ENCODE measurements at places on chromosomes 11 and 22.

DNA sequence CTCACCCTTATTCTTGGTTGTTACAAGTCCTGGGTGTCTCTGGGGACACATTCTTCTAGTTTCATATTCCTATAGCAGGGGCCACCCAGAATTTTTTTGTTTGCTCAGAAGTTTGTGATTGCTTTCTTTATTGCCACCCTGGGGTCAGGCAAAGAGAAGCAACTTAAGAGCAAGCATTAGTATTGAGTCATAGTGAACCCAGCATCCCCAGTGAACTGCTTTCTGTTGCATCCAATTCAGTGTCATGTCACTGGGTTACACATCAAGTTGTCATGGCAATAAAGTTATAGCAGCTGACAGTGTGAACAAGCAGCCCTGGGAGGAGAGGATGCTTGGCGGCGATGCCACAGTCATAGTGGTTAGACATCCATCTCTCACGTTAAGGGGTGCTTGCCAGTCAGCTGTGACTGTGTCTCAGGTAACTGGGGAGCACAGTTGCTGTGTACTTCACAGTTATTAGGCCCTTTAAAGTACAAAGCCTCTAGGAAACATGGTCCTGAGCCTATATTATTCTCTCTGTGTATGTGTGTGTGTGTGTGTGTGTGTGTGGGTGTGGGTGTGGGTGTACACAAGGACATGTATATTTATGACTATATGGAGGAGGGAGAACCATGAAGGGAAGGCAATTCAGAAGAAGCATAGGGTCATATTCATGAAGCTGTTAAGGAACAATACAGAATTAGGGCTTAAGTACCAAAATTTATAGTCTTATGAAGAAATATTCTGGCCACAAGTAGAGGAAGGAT lies 52.5 kb downstream of the TRIM44 start:
- DNase-seq, result no peak

DNA sequence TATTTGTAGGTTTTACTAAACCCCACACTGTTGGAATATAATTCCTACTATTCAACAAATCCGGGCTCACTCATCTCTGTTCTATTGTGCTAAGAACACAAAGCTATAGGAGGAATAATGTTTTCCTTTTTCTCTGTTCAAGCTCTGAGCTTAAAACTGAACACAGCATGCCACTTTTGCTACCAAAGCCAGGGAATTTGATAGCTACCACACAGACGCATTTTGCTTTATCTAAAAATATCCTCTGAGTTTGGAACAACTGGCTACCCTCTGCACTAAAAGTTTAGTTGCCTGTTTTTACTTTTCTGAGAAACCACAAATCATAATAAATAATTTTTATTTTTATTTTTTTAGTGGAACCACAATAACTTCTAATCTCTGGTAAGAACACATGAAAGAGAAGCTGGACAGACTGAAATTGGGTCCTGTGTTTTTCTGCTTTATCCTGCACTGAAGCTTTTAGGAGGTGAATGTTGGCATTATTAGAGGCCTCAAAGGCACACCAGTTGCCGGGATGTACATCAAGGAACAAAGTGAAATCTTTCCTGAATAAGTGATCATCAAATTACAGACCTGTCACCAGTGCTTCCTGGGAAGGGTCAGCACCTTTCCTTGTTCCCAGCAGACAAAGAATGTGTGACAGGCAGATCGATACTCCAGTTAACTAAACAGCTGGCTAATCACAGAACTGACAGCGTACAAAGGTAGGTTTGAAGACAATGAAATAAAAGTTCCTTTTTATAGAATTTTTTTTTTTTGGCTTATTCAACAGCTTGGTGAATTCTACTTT lies 523.2 kb upstream of the TENM4 start:
- no peak for DNase-seq

DNA sequence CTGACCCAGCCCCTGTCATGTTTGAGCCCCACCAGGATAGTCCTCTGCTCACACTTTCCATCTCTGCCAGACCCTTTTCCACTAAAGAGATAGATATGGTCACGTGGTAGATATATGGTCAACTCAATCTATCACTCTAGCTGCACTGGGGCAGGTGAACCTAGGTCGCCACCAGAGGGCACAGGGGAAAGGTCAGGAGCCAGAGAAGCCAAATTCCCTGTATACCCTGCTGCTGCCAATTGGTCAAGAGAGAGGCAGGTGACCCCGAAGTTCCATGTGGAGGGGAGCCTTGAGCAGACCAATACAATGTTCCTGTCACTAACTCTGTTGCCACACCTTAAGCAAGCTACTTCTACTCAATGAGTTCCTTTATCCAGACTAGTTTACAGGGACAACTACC lies 101.1 kb upstream of the GALNT18 start:
- no peak for DNase-seq

DNA sequence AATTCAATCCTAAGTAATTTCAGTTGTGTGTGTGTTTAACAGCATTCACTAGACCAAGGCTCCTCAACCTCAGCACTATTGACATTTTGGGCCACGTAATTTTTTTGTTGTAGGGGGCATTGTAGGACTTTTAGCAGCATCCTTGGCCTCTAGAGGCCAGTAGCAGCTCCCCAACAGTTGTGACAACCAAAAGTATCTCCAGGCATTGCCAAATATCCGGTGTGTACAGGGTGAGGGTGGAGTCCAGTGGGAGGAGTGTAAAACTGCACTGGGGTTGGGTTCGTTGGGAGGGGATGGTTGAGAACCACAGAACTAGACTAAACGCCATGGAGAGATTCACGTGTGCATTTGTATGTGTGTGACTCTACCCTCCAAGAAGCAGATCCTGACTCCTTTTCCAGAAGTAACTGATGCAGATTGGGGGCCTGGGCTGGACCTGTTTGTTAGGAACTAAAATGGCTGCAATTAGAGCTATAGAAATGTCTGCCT lies 5.9 kb upstream of the PHF21A start:
- no peak for DNase-seq

- no peak for DNase-seq
Measured at GRCh38 chr11:112025707-112026106, 499 bp downstream of the DLAT start.

DNA sequence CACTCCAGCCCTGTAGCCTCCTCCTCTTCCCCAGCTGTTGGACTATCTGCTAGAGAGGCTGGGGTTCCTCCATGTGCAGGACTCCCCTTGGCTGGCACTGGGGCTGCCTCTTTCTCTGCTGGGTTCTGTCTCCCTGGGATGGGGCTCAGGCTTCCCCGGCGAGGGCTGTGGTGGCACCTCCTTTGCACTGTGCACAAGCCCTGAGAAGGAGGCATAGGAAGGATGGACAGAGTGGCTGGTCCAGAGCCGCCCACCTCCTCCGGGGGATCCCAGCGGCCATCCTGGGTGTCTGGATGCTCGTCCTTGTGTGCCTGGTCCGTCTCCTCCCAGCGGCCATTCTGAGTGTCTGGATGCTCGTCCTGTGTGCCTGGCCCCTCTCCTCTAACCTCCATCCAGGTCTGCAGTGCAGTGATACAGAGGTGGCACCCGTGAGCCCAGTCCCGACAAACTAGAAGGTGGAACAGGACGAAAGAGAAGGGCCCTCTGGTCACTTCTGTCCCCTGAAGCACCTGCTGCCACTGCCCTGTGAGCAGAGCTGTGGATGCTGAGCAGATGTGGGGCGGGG lies 633.7 kb downstream of the BRD1 start:
- DNase-seq, result no peak

DNA sequence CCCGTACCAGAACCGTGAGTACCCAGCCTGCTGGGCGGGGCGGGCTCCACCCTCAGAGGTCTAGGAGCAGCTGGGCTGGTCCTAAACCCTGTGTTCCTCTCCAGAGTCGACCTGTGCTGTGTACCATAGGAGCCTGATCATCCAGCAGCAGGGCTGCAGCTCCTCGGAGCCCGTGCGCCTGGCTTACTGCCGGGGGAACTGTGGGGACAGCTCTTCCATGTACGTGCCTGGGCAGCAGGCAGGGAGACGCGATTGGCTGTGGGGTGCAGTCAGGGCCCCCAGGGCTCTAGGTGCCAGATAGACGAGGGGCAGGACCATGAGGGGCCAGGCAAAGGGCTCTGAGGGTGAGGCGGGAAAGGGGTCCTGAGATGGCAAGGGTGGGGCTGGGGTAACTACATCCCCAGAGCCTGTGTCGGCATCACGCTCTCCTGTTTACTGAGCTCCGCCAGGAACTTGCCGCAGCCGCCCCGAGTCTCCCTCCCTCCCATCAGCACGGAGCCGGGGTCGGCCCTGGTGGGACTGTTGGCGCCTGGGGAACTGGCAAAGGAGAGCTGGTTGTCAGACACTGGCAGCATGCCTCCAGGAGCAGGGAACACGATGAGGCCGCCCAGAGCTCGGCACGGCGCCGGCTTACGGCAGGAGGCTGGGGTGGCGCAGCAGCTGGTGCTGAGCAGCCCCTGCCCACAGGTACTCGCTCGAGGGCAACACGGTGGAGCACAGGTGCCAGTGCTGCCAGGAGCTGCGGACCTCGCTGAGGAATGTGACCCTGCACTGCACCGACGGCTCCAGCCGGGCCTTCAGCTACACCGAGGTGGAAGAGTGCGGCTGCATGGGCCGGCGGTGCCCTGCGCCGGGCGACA lies 22.9 kb upstream of the MUC5B start:
- no peak for DNase-seq

GRCh38 chr11:65640483-65641296 lies 2.8 kb downstream of the SIPA1 start:
- no peak for DNase-seq

Data from muscle of arm (tissue), 14 donors.